ENCODE measurements at places on chromosomes 13 and 19.

GRCh38 chr19:41616792-41617621 lies 9.9 kb downstream of the CEACAM4 start:
- DNase-seq: no peak

DNA sequence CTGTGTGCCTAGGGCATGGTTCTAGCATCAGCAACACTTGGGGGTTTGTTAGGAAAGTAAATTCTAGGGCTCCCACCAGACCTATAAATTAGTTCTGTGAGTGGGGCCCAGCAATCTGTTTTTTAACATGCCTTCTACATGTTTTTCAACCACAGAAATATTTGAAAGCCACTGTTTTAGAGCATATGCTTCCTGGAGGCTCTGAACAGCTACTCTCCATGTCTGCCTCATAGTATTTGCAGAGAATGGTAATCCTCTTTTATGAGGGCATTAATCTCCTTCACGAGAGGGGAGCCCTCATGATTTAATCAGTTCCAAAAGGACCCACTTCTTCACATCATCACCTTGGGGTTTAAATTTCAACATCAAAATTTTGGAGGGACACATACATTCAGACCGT lies 6.0 kb downstream of the SPATA13 start:
- DNase-seq: no peak

- DNase-seq: peak; percentile 69
These were observed at the start of gene AXL for GRCh38 chr19:41218615-41219507. Gene AXL (plus strand): TSS chr19:41219223. CDS start chr19:41219393, 170 bp downstream.

DNA sequence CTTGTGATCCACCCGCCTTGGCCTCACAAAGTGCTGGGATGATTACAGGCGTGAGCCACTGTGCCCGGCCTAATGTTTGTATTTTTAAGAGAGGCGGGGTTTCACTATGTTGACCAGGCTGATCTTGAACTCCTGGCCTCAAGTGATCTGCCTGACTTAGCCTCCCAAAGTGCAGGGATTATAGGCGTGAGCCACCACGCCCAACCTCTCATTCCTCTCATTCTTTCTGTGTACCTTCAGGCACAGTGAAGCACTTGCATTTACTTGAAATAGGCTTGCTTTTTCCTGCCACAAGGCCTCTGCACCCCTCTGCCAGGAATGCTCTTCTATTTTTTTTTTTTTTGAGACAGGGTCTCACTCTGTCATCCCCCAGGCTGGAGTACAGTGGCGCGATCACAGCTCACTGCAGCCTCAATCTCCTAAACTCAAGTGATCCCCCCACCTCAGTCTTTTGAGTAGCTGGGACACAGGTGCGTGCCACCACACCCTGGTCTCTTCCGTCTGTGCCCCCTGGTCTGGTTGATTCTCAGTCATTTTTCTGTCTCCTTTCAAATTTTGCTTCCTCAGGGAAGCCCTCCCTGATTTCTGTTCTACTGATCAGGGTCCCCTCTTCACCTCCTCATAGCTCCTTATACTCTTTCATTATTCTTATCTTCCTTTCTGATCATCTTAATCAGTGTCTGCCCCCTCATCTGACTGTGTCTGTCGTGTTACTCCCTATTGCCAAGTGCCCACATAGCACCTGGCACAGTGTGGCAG lies 15.1 kb downstream of the ACTMAP start:
- DNase-seq: no peak

- DNase-seq: no peak
These were observed 929.1 kb downstream of the PCDH9 start for GRCh38 chr13:66301006-66301405.

- DNase-seq: no peak
These were observed 4.6 kb downstream of the CPAMD8 start for GRCh38 chr19:17021793-17022590.

DNA sequence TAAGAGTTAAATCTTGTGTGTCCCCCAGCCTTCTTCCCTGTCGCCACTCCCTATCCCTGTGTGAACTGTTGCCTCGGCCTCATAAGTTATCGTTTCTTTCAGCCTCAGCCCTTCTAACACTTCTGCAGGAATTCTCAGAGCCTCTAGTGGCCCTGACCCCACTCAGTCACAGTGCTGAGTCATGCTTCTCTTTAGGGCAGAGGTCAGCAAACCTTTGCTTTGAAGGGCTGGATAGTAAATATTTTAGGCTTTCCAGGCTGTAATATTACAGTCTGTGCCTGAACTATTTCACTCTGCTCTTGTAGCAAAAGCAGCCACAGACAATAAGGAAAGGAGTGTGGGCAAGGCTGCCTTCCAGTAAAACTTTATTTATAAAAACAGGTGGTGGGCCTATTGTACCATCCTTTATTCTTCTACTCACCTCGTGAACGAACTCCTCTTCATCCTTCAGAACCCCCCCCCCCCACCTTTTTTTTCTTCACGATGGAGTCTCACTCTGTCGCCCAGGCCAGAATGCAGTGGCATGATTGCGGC lies 22.1 kb downstream of the MYO9B start:
- DNase-seq: no peak

DNA sequence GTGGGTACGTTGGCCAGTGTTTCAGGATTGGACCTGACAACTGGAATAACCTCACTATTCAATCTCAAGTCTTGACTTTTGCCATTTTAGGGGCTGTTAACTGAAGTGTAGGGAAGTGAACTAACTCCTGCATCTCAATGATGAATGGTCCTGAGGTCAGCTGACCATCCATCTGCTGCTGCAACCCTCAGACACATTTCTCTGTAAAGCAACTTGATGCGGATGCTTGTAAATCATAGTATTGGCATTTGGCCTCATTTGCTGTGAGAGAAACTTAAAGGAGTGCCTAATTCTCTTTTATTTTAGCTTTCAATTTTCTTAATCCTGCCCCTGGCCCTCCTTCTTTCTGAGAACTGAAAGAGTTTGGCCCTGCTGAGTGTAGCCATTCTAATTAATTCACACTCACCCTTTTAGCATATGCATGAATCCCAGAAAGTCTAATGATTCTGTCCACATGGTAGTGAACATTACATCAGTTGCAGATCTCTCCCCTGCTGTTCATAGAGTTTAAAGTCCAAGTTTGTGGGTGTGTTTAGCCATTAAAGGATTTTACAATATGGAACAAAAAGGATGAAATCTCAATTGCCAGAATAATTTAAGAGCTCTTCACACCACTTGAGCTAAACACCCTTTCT lies 1531.4 kb upstream of the SLC10A2 start:
- DNase-seq: no peak
